Amygdala (tissue), 56 donors: ENCODE measurements at places on chromosomes 13 and 19.
A peak's percentile ranks its signal among the peaks of the same experiment; 100 is the strongest.

GRCh38 chr19:9586764-9587163 lies 2.5 kb upstream of the ZNF121 start:
- peak; percentile 13 for DNase-seq

GRCh38 chr13:110521296-110521680 lies 40.2 kb downstream of the RAB20 start:
- no peak for DNase-seq

DNA sequence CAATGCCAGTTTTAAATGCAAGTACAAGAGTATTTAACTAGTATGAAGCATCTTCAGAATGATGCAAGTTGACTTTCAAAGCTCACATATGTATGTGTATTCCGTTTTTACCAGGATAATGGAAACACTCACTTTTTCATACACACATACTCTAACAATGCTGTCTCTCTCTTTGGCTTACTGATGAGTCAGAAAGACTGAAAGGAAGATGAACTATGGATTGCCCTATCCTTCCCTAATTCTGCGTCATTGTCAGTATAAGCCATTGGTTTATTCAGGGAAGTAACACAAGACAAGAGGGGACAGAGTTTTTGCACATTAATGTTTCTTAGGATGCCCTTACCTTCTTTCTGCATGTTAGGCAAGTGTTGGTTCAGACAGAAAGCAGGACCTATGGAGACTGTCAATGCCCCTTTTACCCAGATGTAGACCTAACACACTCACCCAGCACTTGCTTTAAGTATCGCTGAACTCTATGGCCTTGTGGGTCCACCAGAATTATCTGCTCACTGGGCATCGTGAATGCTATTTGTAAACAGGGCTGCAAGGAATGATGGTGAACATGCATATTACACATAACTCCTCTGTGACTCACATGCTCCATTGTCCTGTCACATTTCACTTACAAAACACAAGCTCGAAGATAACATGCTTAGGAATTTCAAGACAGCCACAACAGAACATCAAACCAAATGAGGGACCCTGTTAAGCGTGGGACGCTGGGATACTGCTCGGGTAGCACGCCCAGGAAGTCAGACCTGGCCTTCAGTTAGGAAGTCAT lies 10.0 kb upstream of the OXGR1 start:
- DNase-seq: no peak

DNA sequence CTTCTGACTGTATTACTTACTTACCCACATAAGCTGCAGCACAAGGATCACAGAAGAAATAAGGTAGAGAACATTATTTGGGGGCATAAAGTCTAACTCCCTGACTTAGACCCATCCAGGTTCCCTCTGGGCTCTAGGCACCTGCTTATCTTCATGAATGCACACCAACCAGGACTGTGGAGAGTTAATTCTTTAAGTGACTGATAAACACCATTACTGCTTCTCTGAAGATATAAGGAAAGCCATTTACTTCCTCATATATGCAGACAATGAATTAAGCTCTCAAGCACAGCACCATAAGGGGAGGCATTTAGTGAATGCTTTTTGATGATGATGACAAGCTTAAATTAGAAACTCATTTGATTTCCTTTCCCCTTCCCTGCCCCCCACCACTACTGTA lies 22.5 kb downstream of the OBI1 start:
- no peak for DNase-seq

GRCh38 chr19:44635581-44636438 lies 7.9 kb upstream of the PVR start:
- DNase-seq: no peak

GRCh38 chr19:7674010-7675005 lies 2.6 kb upstream of the MCEMP1 start:
- peak; percentile 51 for DNase-seq

DNA sequence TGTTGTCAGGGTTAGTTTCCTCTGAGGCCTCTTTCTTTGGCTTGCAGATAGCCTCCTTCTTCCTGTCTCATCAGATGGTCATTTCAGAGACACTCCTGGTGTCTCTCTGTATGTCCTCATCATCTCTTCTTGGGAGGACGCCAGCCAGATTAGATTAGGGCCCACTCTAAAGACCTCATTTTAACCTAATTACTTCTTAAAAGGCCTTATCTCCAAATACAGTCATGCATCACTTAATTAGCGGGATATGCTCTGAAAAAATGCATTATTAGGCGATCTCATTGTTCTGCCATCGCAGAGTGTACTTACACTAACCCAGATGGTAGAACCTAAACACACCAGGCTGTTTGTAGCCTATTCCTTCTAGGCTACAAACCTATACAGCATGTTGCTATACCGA lies 89.0 kb downstream of the CDK8 start:
- no peak for DNase-seq

GRCh38 chr19:45251452-45252354 lies 632 bp downstream of the MARK4 start:
- no peak for DNase-seq

- DNase-seq: no peak
These were observed 496.7 kb downstream of the COG6 start for GRCh38 chr13:40152145-40152544.

DNA sequence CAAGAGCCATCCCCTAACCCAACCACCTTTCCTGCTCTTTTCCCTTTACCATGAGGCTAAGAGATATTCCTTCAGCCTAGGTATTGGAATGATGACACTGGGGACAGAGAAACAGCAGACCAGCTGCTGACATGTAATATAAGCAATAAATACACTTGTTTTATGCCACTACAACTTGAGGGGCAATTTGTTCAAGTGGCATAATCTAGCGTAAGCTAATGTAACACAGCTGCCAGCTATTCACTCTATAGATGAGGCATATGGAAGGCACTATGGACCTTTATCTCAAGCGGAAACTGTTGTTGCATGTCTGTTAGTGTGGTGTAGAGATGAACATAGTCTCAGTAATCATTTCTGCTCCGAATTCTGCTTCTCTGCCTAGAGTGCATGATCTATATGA lies 111.1 kb downstream of the STARD13 start:
- DNase-seq: no peak

DNA sequence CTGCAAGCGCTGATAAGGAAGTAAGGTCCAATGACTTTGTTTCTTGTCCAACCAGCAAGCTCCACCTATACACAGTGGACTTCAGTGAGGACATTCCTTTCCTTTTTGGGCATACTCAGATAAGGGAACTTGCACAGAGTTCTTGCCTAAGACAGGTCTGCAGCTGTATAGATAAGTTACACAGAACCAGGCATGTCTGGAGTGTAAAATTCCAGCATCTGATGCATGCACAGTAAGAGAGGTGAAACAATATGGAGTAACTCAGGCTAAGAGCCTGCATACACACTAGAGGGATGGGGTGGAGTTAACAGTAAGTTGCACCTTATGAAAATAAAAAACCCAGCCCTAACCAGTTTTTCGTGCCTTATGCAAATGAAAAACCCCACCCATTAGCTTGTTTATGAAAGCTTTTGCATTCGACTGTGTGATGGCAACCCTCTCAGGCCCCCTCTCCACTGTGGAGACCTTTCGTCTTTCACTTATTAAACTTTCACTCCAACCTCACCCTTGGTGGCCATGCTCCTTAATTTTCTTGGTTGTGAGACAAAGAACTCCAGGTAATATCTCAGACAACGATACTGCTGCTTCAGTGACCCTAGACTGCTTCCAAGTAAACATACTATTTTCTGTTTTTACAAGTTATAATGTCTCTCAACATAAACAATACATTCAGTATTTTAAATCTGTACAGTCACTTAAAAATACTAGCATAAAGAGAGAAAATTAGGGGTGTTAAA lies 2859.0 kb upstream of the PCDH20 start:
- no peak for DNase-seq

GRCh38 chr19:34075661-34076091 lies 96.6 kb upstream of the LSM14A start:
- no peak for DNase-seq

- DNase-seq: no peak
These were observed 4.8 kb downstream of the TSPAN16 start for GRCh38 chr19:11300811-11301120.

DNA sequence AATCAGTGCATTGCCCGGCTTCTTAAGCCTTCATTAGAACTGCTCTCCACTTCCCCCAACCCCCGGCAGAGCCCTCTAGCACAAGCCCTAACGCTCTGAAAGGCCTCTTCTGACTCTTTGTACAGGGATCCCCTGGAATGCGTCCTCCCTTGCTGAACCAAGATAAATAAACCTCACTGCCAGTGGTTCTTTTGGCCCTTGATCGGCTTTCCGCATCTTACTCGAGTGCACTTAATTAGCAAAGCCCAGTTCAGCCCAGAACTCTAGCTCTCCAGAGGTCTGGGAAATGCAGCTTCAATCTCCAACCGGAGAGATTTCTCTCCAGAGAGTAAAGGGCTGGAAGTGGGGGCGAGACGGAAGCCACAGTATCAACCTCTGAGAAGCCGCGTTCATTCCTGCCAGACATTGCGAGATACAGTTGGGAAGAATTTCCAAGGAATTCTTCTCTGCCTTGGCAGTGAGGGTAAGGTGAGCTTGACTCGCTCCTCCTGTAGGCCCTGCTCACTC lies 8.7 kb upstream of the ZNF444 start:
- no peak for DNase-seq

- no peak for DNase-seq
These were observed 11.4 kb downstream of the FCHO1 start for GRCh38 chr19:17762505-17763229.

- DNase-seq: no peak
These were observed 1.5 kb downstream of the EGLN2 start for GRCh38 chr19:40800339-40800996.

GRCh38 chr19:10309423-10309822 lies at the start of gene ZGLP1:
TSS of gene ZGLP1 (minus strand) at chr19:10309815.
- no peak for DNase-seq

DNA sequence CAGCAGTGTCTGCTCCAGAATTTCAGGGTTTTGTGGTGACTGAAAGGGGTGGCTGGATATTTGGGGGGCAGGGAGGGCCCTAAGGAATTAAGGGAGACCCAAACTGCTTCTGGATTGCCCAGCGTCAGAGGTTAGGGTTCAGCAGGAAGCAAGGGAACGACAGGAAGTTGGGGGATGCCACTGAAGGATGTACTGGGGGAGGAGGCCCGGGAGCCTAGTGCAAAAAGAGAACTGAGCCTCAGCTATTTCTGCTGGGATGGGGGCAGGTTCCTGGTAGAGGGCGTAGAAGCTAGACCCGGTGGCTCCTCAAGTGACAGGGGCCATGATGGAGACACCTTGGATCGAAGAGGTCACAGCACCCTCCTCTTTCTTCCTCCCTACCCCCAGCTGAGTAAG lies 1.1 kb downstream of the CYP2S1 start:
- DNase-seq: no peak
